ENCODE measurements at places on chromosomes 2 and 18.
A peak's percentile ranks its signal among the peaks of the same experiment; 100 is the strongest.

DNA sequence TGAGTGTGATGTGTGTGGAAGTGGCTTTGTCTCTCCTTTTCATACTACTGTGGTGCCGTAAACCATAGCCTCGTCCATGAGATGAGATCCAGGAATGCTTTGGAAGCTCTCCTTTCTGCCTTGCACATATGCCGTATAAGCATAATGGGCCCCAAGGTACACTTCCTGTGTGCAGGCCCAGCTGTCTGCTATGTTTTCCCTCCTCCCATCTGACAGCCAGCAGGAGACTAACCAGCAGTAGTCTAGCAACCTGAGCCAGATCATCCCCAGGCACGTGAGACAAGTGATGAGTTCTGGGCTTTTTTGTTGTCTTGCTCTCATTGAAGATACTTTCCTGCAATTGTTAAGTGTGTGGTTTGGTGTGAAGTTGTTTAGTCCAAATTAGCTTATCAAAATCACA, 555.5 kb upstream of the LRRTM4 start:
- no peak for DNase-seq

DNA sequence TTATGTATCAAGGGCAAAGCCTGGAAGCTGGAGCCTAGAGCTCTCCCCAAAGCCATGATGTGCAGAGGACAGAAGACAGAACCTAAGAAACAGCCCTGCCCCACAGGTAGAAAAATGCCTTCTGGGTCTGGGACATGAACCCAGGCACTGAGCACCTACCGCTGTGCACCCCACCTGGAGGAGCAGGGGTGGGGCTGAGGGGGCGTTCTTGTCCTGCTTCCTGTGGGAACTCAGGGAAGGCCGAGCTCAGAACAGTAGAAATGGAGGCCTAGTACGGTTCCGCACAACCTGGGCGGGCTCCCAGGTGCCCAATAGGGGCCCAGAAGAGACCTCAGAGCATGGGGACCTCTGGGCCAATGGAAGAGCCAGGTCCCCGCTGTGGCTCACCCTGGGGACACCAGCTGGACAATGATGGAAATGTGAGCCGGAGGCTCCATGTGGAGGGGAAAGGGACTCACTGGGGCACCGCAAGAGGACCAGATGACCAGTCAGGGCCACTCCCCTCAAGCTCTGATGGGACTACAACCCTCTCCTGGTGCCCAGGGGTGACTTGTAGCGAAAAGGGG, 3.2 kb downstream of the CRACDL start:
- no peak for DNase-seq

- peak; percentile 28 for DNase-seq
Measured at GRCh38 chr2:181305301-181306123, 151.7 kb upstream of the ITGA4 start.

DNA sequence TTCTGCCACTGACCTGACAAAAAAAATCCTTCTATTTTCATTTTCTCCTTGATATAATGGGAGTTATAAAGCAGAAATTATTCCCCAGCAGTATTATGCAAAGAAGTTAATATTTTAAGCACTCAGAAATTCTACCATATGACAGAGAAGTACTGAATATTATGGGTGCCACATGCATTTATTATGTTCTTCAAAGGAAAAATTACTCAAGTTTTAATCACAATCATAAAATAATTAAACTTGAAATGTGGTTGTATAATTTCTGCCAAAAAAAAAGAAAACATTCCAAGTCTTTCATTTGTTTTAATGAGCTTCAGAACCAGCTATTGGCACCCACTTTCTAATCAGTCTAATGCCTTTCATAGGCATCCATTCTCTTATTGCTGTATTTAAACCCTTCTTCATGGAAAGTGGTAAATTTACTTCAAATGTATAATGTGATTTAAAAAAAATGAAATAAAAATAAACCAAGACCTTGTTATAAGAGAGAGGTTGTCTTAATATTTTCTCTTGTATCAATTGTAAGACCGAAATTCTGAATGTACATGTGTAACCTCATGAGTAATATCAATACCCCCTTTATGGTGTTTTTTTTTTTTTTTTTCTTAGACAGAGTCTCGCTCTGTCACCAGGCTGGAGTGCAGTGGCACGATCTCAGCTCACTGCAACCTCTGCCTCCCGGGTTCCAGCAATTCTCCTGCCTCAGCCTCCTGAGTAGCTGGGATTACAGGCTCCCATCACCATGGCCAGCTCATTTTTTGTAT, 302.3 kb downstream of the IRS1 start:
- DNase-seq, result no peak

- no peak for DNase-seq
Measured at GRCh38 chr2:88692187-88692586, 714 bp downstream of the RPIA start.

Data from SJSA1 (cell line).